HT1080 (cell line): ENCODE measurements at places on chromosomes 1 and 21. TPM values are rescaled to one million over a fixed set of nuclear protein-coding genes. Genes with fewer than 3 reads are reported as not detected.

DNA sequence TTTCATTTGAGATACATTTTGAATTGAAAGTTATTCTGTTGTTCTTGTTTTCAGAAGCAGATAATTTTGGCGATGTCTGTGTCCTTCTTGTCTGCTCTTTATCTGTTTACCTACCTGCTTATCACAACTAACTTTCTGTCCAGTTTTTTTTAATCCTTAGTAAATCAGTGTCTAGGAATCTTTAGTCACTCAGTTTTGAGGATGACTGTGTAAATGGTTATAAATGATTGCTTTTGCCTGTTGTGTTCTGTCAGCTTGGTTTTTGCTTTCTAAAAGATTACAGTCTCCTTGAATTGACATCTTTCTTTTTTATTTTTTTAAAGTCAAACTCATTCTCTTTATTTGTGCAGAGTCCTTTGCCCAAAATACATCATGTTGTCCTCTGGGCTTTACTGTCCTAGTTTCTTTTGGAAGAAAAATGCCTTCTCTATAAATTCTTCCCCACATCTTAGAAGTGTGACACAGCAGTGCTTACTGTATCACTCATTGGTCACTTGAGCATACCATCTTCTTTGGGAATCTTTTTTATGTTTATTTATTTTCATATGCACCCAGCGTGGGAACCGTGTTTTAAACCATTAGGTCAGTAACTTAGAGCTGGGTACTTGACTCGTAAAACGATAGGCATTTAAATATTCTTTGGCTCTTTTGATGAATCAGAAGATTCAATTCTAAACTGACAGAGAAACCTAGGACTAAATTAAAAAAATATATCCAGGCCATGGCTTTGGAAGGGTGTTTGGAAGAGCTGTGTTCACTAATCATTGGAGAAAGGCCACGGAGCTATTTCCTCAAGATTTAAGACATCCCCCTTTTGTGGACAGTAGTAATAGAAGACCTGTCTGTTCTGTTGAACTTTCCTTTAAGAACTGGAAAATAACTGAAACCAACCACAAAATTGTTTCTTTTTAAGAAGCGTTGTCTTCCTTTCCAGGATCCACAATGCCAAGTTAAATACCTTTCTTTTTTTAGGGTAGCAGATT, 20.9 kb downstream of the LAMC1 start:
- peak; percentile 78 for DNase-seq

The DMRTA2 gene
- total RNA-seq: not detected in 2 replicates

The COL8A2 gene
- total RNA-seq: 1.2 and 1.5 TPM in 2 replicates

The ARHGEF16 gene
- 0.05 and 0.23 TPM in 2 replicates for total RNA-seq

GRCh38 chr21:42102991-42103390, 31.9 kb downstream of the UMODL1 start:
- DNase-seq: no peak

The VSIG8 gene
- 0.03 and 0.07 TPM in 2 replicates for total RNA-seq

- no peak for DNase-seq
Observed at GRCh38 chr1:6512245-6512907, 20.9 kb upstream of the PLEKHG5 start.

The LEFTY2 gene
- total RNA-seq: 1.3 TPM in 1 of 2 replicates, not detected in the other

GRCh38 chr1:115454837-115455511, 116.9 kb upstream of the NGF start:
- DNase-seq: no peak

The PSRC1 gene
- total RNA-seq: 62.1 and 65.2 TPM in 2 replicates

GRCh38 chr1:197083474-197083873, 16.4 kb upstream of the F13B start:
- DNase-seq: no peak

GRCh38 chr1:201888282-201889089, at the start of gene SHISA4:
Gene SHISA4 (plus strand): TSS chr1:201888898. CDS start chr1:201888995, 97 bp downstream.
- peak; percentile 78 for DNase-seq

The PRRX1 gene
- total RNA-seq: not detected in 2 replicates

The VASH2 gene
- total RNA-seq: 0.42 and 0.43 TPM in 2 replicates
